Fibroblast of villous mesenchyme (primary cell): ENCODE measurements at places on chromosomes 13 and 19. TPM values are rescaled to one million over a fixed set of nuclear protein-coding genes. Genes with fewer than 3 reads are reported as not detected.

DNA sequence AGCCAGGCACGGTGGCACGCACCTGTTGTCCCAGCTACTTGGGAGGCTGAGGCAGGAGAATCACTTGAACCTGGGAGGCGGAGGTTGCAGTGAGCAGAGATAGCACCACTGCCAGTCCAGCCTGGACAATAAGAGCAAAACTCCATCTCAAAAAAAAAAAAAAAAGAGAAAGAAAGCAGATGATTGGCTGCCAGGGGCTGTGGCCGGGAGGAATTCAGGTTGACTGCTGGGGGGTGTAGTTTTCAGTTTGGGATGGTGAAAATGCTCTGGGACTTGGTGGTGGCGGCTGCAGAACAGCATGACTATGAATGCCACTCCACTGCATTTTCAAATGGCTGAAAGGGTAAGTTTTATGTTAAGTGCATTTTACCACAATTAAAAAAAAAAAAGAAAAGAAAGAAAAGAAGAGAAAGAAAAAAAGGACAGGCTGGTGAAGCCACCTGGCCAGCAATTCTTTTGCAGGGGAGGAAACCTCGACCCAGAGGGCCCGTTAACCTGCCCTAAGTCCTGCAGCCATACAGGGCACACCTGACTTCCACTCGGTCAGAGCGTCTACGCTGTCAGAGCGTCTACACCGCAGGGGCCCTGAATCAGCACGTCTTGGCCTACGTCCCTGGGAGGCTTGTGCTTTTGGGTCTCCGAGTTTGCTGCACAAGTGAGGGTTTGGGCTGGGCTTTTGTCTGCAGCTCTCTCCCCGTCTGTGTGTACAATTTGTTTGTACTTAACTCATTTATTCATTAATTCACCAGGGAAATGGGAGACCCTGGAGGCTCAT, 3.6 kb downstream of the ISOC2 start:
- no peak for DNase-seq

The GJB2 gene
- not detected in 2 replicates for total RNA-seq

The ATG4D gene
- 16.0 and 18.4 TPM in 2 replicates for total RNA-seq

DNA sequence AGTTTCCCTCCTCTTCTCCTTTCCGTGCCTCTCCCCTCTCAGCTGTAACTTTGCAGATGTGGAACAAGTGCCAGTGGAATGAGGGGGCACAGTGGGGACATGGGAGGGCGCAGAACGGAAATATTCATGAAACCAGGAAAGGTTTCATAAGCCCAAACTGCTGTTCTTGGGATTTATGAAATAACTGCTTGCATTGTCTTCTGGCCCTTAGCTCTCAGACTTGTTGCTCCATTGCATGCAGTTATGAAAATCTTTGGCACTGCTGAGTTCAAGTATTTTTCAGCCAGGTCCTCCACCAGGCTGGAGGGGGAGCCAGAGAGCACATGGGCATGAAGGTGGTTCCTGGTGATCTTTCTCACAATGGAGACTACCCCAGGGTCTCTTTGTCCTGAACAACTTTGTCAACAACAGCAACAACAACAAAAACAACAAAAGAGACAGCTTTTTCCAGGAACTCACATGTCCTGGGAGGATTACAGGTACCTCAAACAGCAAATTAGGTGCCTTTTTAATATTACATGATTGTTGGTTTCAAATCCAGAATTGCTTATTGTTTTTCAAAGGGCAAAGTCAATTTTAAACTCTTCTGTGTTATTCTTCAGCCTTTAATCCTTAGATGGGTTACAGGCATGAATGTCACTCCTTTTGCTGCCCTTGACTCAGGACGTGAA, 1.5 kb downstream of the RGCC start:
- peak; percentile 63 for DNase-seq

The ENOX1 gene
- 1.3 and 2.2 TPM in 2 replicates for total RNA-seq

DNA sequence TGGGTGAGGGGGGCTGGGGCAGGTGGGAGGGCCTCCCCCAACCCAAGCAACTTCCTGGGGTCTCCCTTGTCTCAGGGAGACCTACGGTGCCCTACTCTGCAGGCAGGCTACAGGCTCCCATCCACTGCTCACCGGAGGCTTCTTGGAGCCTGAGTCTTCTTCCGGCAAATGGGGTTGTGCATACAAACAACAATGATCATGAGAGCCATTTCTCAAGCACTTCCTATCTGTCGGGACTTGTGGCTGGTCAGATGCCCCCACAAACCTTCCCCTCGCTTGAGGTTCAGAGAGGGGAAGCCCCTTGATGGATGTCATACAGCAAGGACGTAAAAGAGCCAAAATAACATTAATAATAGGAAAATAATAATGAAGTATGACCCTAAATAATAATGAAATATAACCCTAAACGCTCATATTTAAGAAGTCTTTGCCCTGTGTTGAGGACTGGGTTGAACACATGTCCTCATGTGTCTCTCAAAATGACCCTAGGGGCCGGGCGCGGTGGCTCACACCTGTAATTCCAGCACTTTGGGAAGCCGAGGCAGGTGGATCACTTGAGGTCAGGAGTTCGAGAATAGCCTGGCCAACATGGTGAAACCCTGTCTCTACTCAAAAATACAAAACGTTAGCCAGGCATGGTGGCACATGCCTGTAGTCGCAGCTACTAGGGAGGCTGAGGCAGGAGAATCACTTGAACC, 727 bp downstream of the CD37 start:
- DNase-seq = no peak

The CYP4F11 gene
- total RNA-seq = not detected in 2 replicates

The LAIR2 gene
- not detected in 2 replicates for total RNA-seq

GRCh38 chr13:97855570-97856303, 97.7 kb upstream of the IPO5 start:
- DNase-seq = peak; percentile 86

The CEACAM4 gene
- total RNA-seq = not detected in 2 replicates

- DNase-seq = no peak
Observed at GRCh38 chr19:27740396-27740795, 1472.6 kb downstream of the UQCRFS1 start.

The OXGR1 gene
- not detected in 2 replicates for total RNA-seq

GRCh38 chr19:49888510-49888824, 8.2 kb downstream of the IL4I1 start:
- no peak for DNase-seq

DNA sequence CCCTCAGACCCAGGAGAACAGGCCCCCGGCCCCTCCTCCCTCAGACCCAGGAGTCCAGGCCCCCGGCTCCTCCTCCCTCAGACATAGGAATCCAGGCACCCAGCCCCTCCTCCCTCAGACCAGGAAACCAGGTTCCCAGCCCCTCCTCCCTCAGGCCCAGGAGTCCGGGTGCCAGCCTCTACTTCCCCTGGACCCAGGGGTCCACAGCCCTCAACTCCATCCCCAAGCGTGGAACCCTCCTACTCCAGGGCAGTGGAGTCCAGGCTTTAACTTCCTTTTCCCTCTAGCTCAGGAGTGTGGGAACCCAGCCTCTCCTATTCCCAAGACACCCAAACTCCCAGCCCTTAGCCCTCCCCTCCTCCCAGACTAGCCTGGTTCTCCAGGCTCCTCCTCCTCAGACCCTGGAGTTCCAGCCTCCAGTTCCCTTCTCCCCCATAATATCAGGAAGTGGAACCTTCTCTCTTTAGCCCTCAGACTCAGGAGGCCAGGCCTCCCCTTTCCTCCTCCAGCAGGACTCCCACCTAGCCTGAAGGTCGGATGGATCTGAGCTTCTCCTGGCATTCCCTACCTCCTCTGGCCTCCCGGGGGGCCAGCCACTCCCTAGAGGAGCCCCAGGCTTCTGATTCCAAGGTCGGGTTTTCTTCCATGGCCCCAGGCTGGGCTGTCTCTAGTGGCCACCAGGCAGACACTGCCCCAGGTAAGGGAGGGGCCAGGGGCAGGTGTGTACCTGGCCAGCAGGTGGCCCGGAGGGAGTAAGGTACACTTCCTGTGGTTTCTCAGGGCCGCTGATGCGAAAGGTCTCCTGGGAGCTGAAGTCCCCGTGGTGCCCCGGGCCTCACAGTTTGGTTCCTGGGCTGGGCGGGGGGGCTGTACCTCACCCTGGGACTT, at the start of gene TMC4:
TSS of gene TMC4 (minus strand) at position 690 of the 888 bp plus-strand sequence. CDS start at position 647, 43 bp downstream.
- peak; percentile 43 for DNase-seq

The PDS5B gene
- 29.3 and 44.9 TPM in 2 replicates for total RNA-seq

DNA sequence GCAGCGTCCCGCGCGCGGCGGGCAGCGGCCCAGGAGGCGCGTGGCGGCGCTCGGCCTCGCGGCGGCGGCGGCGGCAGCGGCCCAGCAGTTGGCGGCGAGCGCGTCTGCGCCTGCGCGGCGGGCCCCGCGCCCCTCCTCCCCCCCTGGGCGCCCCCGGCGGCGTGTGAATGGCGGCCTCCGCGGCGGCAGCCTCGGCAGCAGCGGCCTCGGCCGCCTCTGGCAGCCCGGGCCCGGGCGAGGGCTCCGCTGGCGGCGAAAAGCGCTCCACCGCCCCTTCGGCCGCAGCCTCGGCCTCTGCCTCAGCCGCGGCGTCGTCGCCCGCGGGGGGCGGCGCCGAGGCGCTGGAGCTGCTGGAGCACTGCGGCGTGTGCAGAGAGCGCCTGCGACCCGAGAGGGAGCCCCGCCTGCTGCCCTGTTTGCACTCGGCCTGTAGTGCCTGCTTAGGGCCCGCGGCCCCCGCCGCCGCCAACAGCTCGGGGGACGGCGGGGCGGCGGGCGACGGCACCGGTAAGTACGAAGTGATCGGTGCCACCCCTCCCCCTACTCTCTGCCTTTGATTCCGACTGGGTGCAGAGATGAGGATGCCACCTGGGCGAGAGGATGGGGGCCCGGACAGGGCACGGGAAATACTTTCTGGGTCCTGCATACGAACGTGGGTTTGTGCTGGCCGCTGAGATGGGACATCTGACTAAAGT, 874 bp downstream of the TRIM28 start:
- peak; percentile 51 for DNase-seq

- no peak for DNase-seq
Observed at GRCh38 chr13:94513026-94513425, 33.5 kb upstream of the DCT start.

GRCh38 chr19:49114630-49115363, 627 bp downstream of the LIN7B start:
- DNase-seq = peak; percentile 52
